ENCODE measurements at places on chromosomes 16 and 17.

- DNase-seq = no peak
Observed at GRCh38 chr16:19760356-19761060, 42.4 kb downstream of the IQCK start.

DNA sequence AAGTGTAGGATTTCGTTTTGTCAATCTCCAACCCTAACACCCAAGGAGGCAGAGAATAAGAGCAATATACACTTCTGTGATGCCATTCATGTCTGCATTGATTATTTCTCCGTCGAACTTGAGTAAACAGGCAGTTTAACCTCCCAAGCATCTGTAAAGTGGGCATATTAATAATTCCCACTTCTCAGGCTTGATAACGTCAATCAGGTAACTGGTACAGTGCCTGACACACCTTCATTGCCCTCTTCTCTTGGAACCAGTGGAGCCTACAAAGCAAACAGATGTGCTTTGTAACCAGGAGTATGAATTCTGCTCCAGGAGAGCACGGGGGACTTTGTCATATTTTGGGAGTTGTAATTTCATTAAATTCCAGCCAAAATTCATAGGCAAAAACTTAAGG lies 32.5 kb upstream of the PLCG2 start:
- DNase-seq = no peak

DNA sequence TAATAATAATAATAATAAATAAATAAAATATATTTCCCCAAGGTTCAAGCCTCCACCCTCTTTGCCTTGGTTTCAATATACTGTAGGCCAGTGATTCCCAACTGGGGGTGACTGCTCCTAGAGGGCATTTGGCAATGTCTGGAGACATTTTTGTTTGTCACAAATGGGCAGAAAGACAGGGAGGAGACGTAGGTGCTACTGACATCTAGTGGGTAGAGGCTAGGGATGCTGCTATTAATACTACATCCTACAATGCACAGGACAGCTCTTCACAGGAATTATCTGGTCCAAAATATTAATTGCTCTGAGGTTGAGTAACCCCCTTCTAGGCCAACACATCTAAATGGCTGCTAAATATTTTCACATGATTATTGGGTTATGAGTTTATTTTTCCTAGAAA lies 12.8 kb upstream of the PRR14 start:
- no peak for DNase-seq

DNA sequence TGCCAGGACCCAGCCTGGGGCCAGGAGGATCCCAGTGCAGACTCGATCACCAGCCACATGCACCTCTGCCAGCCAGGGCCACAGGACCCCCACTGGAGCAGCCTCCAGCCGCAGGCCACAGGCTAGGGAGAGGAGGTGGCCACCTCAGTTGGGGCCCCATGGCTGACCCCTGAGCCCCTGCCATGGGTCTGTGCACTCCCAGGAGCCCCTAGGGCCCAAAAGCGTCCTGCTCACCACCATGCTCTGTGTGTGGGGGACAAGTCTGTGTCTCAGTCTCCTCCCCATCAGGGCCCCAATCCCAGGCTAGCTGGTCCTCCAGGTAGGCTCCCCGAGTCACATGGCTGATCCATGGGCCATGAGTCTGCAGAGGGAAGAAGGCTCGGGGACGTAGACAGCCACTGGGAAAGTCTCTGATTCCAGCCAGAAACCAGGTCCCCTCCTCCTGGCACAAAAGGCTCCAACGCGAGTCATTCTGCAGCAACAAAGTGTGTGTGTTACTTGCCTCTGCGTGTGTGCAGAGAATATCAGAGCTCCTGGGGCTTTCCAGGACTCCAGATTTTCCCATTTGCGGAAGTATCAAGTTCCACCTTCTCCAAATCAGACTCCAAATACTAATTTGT lies 6.1 kb upstream of the PRSS8 start:
- DNase-seq = no peak

GRCh38 chr17:661509-661908 lies 53.1 kb downstream of the VPS53 start:
- no peak for DNase-seq

GRCh38 chr16:58684001-58684353 lies 593 bp downstream of the SLC38A7 start:
- no peak for DNase-seq

DNA sequence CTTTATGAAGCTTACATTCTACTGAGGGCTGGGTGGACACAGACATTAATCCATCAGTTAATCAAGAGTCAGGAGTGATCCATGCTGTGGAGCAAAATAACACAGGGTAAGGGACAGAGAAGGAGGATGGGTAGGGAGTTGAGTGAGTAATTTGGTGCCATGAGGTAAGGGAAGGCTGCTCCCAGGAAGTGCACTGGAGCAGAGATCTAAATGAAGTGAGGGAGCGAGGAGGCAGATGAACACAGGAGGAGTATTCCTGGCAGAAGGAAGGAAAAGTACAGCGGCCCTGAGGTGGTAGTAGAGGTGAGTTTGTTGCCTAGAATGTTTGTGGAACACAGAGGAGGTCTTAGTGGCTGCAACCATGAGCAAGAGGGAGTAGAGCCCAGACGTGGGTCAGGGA lies 34.8 kb downstream of the ASIC2 start:
- no peak for DNase-seq

DNA sequence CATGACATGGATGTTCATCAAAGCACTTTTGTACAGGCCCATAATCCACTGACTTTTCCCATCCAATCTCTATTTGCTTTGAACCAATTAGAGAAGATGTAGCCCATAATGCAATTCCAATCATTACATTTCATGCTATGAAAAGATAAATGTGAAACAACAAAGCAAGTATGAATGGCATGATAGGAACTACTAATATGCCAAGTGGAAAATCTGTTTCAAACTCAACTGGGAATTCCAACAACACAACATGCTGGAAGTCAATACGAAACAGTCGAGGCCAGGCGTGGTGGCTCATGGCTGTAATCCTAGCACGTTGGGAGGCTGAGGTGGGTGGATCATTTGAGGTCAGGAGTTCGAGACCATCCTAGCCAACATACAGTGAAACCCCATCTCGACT lies 39.6 kb upstream of the TMEM97 start:
- DNase-seq = no peak

DNA sequence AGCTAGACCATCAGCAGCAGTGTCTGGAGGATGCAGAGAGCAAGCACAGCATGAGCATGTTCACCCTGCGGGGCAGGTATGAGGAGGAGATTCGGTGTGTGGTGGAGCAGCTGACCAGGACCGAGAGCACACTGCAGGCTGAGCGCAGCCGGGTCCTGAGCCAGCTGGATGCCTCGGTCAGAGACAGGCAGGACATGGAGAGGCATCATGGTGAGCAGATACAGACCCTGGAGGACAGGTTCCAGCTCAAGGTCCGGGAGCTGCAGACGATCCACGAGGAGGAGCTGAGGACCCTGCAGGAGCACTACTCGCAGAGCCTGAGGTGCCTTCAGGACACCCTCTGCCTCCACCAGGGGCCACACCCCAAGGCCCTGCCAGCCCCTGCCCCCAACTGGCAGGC lies 38.8 kb downstream of the PLD6 start:
- no peak for DNase-seq

GRCh38 chr16:80828495-80828894 lies 24.1 kb upstream of the CDYL2 start:
- no peak for DNase-seq

DNA sequence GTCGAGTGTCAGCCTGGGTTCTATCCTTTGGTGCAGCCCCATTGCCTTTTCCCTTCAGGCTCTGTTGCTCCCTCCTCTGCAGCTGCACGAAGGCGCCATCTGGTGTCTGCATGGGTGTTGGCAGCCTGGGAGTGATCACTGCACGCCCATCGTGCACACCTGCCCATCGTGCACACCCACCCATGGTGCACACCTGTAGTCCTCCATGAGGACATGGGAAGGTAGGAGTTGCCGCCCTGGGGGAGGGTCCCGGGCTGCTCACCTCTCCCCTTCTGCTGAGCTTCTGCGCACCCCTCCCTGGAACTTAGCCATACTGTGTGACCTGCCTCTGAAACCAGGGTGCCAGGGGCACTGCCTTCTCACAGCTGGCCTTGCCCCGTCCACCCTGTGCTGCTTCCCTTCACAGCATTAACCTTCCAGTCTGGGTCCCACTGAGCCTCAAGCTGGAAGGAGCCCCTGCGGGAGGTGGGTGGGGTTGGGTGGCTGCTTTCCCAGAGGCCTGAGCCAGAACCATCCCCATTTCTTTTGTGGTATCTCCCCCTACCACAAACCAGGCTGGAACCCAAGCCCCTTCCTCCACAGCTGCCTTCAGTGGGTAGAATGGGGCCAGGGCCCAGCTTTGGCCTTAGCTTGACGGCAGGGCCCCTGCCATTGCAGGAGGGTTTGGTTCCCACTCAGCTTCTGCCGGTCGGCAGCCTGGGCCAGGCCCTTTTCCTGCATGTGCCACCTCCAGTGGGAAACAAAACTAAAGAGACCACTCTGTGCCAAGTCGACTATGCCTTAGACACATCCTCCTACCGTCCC lies 2.9 kb downstream of the CTRL start:
- no peak for DNase-seq

- no peak for DNase-seq
Observed at GRCh38 chr17:385178-385835, 32.7 kb upstream of the RPH3AL start.

DNA sequence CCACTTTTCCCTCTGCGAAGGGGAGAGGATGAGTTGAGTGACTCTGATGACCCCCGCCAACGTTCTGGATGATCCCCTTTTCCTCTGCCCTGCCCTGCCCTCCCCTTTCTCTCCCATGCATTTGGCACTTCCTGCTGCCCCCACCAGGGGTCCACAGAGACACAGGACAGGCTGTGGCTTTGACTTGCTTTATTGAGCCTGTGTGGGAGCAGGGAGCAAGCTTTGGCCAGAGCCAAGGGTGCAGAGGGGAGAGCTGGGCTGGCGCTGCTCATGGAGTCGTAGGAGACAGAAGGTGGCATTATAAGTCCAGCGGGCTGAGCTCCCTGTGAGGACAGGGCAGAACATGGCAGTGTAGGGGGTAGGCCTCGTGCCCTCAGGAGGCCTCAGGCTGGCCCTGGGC lies 1.6 kb downstream of the PPY start:
- no peak for DNase-seq
